ENCODE measurements at places on chromosomes 11 and 22.
A peak's percentile ranks its signal among the peaks of the same experiment; 100 is the strongest.

DNA sequence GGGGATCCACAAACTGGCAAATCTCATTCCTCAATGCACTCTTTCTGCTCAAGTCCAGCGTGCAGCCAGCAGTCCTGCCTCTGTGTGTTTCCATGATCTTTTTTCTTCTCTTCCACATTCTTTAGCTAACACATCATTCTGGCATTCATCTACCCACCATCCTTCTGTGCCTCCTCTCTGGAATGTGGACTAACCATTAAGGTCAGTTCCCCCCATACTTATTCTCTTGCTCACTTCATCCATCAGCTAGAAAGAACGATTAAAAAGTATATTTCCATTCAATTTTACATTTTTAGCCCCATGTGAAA, 7.8 kb downstream of the KIRREL3 start:
- no peak for DNase-seq

DNA sequence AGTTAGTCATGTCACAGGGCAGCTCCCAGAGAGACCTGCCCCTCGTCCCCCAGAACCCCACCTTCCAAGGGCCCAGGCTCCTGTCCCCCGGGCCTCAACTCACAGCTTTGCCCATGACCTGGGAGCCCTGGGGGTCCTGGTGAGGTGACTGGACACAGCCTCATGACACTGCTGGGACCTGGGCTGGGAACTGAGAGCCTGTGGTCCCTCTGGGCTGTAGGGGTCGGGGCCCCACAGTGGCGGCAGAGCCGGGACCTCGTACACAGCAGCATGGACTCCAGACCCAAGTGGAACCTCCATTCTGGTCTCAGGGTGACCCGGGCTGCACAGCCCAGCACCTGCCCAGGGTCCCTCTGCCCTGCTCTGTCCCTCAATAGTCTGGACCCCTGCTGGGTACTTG, 6.9 kb downstream of the APOBEC3A start:
- no peak for DNase-seq

DNA sequence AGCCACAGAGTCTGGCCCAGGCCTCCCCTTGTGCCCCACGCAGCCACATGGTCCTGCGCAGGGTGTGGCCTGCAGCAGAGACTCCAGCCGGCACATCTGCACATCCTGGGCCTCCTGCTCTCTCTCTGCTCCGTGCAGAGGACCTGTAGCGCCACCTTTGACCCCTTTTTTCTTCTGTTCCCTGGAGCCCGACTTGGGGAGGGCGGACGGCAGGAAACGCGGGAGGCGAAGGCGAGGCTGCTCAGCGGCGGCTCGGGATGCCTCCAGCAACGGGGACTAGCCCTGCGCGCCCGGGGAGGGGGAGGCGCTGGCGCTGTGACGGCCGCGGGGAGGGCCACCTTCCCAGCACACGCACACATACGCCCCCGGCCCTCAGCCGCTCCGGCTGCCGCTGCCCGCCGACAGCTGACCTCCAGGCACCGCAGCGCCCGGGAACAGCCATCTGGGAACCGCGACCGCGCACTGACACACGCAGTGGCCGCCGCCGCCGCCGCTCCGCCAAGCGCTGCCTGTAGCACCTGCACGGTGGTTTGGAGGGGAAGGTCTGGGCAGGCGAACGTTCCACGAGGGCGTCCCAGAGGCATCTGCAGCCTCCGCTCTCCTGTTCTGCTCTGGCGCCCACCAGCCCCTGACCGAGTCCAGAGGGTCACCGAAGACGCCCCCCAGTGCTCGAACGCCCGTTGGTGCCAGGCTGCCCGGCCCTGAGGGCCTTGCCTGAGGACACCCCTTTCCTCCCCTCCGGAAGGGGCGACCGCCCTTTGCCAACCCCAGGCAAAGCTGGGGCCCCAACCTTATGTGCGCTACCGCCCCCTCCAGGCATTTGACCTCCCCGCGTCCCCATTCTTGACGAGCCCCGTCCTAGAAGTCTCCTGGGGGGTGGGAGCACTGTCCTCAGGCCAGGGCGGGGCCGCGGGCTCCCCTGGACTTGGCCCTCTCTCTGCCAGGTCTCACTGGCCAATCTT, 16.9 kb upstream of the C22orf42 start:
- DNase-seq = no peak

DNA sequence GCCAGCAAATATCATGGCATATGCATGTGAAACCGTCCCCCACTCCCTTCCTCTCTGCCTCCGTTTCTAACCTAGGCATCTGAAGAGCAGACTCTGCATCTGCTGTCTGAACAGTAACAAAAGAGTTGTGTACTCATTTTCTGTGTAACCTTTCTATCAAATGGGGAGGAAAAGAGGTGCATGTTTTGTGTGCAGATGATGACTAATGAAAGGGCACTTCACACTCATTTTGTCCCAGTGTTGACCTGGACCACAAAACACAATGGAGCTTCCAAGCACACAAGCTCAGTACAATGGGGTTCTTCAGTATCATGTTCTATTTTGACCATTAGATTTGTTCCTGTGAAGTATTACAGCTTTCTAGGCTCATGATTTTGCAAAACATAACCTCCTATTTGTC, 13.0 kb downstream of the JHY start:
- no peak for DNase-seq

GRCh38 chr22:28988457-28988856, 73.2 kb downstream of the C22orf31 start:
- DNase-seq = no peak

DNA sequence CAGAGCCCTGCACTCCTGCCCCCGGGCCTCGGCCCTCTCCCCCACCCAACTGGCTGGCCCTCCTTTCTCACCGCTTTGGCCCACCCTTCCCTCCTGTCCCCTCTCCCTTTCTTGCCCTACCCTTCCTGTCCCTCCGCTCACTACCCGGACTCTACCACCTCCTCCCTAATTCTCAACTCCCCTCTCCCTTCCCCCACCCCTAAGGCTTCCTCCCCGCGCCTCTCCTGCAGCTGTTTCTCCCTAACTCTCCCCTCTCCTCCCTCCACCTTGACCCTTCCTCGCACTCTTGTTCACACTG, 421 bp downstream of the SLC15A3 start:
- no peak for DNase-seq

DNA sequence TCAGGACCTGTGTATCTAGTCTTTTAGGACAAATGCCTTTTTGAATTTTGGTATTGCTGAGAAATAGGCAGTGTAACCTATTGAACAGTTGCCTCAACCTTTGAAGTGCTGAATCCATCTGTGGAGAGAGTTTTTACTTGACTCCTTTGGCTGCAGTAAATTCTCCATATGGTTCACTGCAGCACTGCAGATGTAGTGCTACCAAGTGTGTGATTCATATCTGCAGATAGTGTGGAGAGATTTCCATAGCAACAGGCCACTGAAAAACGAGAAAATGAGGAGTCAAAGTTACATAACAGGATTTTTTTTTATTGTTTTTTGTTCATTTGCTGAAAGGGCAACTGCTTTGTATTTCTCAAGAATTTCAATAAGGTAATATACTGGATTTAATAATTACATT, 356.1 kb downstream of the RAB38 start:
- DNase-seq = no peak

GRCh38 chr11:133515107-133515506, 17.2 kb downstream of the OPCML start:
- DNase-seq = no peak

DNA sequence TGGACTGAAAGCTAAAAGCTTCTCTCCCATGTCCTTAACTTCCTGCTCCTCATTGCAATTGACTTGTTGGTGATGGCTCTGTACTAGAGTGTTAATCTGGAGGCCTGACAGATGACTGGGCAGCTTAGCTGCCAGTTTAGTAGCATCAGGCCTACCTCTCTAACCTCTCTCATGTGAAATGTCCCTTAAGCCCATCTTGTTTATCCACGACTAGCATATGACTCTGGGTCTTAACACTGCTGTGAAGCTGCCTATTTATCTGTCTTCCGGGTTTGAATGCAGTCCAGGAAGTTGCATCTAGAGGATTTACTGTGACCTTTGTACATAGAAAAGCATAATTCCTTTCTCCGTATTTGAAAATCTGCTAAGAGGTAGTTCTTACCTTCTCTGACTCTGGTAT, 85.3 kb upstream of the HORMAD2 start:
- no peak for DNase-seq

DNA sequence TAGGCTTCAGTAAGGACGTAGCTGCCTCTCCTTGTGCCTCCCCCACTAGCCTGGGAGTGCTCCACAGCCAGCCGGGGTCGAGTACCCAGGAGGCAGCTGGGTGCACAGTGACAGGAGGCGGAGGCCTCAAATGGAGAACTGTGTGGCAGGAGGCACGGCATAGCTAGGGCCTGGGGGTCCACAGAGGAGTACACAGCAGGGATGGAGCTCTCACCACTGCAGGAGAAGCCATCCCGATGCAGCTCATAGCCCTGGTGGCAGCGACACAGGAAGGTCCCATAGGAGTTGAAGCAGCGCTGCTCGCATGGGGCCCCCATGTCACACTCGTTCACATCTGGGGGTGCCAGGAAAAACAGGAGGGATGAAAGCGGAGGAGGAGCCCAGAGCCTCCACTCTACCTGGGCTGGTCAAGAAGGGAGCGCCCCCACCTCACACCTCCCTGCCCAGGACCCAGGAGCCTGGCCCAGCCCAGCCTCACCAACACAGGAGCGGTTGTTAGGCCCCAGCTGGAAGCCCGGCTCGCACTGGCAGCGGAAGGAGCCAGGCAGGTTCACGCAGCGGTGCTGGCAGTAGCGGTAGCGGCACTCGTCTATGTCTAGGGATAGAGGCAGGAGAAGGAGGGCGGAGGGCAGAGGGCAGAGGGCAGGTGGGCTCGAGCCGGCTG, 2.8 kb downstream of the EFEMP2 start:
- DNase-seq = no peak

DNA sequence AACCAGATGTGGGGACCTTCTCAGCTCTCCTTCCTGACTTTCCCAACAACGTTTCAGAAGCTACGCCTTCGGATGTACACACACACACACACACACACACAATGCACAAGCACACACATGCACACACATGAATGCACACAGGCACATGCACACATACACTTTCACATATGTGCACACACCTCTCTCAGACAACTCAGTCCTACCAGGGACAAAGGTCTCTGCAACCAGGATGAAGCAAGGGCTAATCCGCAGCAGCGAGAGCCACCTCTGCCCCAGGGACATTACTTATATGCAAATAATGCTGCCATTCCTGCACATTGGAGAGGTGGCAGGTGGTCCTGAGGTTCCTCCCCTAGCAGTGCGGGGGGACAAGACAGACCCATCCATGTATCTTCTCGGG, 27.4 kb upstream of the LINC01488 start:
- no peak for DNase-seq

DNA sequence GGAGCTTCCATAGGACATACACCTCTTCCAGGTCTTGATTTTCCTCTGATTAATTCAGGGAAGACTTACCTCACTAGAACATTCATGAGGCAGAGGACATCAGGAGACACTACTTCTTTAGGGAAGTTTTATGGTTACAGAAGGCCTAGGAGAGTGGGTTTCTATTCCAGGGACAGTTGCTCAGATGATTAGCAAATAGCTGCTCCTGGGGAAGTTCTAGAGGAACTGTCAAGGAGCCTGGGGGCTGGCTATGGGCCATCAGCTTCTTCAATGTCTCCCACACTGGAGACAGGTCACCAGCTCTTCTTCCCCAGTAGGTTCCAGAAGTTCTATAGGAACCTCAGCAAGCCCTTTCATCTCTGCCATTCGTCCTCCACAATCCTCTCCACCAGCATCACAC, 11.5 kb upstream of the OR10A5 start:
- DNase-seq = no peak

DNA sequence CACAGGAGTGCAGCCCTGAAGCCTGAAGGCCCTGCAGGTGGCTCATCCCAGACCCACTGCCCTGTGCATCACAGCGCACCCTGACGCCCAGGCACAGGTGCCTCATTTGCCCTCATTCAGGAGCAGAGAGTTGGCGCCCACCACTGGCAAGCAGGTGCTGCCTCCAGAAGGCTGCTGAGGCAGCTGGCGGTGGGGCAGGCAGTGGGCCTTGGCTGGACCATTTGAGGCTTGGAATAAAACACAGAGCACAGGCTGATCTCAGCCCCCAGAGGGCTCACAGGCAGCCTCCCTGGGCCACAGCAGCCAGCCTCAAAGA, 1151.9 kb downstream of the BRD1 start:
- DNase-seq = no peak

DNA sequence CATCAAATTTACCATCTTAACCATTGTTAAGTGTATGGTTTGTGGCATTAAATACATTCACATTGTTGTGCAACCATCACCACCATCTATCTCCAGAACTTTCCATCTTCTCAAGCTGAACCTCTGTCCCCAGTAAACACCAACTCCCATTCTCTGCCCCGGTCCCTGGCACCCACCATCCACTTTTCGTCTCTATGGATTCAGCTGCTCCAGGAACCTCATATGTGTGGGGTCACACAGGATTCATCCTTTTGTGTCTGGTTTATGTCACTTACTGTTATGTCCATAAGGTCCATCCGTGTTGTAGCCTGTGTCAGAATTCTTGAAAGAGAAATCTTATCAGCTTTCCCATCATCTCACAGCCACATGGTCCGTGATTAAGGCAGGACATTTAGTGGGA, 16.3 kb downstream of the TSPAN32 start:
- no peak for DNase-seq

- DNase-seq = peak; percentile 83
These were observed at the start of gene ATF4 for GRCh38 chr22:39520226-39521105. Gene ATF4 (plus strand): TSS chr22:39520562. CDS start chr22:39521446, 884 bp downstream.

GRCh38 chr11:61700212-61700611, 20.0 kb downstream of the DAGLA start:
- DNase-seq = no peak

DNA sequence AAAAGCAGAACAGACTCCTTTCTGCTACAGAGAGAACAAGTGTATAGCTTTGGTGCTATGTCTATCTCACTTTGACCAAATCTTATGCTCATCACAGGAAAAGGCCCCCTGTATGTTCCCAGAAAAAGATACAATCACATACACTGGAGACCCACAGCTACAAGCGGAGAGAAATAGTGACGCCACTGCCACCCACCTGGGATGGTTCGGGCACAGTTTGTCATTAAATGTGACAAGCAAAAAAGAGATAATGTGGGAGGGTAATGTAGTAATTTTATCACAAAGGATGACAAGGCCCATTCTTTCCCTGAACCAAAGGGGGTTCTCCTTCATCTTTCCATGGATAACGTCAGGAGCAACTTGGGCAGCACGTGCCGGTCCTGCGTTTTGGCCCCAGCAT, 32.0 kb downstream of the THOC5 start:
- no peak for DNase-seq

GRCh38 chr22:25113316-25113721, 86.3 kb upstream of the CRYBB3 start:
- DNase-seq = no peak

DNA sequence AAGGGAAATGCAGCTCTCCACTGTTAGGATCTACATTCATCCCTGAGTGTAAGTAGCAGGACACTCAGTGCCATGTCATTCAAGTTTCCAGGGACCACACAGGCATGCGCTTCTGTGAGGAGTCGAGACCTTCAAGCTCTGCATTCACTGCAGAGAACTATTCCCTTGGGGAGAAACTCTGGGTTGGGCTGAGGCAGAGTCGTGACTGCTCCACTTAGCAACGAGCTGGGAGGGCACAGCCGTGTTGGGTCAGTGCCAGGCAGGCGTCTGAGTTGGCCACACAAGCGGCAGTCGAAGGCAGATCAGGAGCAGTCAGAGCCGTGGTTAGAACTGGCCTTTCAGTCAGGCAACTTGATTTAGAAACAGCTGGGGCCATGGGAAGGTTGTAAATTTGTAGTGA, 14.7 kb downstream of the MPEG1 start:
- no peak for DNase-seq

All from stimulated activated CD4-positive, alpha-beta T cell treated with anti-CD3 and anti-CD28 coated beads, Interleukin-2, amount 100 ng/mL, for 4 hours (primary cell).